ENCODE measurements at places on chromosomes 1 and 21.

DNA sequence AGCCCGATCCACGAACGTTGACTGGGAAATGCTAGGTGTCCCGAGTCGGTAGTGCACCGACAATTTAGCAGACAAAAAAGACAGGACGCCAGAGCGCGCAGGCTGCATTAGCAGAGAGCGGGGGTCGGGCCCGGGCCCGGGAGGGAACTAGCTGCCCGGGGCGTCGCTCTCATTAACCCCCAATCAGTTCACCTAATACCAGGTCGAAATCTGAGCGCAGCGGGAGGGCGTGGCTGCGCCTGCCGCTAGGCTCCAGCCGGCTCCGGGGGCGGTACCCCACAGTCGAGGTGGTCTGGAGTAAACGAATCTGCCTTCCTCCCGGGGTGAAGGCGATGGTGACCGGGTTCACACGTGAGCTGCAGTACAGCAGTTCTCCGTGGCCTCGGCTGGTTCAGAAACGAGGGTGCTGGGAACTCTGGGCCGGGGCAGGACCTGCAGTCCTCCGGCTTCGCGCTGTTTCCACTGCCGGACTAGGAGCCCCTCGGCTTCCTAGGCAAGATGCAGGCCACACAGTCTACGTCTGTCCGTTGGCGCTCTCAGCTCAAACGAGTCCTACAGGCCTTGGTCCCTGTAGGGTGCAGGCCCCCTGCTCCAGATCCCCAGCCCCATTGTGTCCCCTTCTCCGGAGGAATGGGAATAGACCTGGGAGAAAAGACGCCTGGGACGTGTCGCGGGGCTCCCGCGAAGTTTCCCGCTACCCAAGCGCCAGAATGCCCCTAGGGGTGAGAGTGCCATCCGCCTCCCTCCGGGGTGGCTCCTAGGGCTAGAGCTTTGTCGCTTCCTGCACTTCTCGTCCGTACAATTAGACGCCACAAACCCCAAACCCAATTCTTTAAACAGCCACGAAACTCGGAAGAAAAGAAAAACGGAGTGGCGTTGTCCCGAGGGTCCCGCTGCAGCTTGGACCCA, 2.0 kb downstream of the GFI1 start:
- DNase-seq = peak; percentile 67

GRCh38 chr1:156894001-156894400, 483 bp downstream of the PEAR1 start:
- DNase-seq = no peak

GRCh38 chr1:184754476-184755225, at the start of gene EDEM3:
TSS of gene EDEM3 (minus strand) at chr1:184754858. CDS start at chr1:184754646, 212 bp downstream.
- peak; percentile 93 for DNase-seq

GRCh38 chr1:47901001-47901575, 96.1 kb downstream of the TRABD2B start:
- no peak for DNase-seq

- DNase-seq = no peak
Observed at GRCh38 chr1:186442651-186443375, 18.1 kb downstream of the PDC start.

DNA sequence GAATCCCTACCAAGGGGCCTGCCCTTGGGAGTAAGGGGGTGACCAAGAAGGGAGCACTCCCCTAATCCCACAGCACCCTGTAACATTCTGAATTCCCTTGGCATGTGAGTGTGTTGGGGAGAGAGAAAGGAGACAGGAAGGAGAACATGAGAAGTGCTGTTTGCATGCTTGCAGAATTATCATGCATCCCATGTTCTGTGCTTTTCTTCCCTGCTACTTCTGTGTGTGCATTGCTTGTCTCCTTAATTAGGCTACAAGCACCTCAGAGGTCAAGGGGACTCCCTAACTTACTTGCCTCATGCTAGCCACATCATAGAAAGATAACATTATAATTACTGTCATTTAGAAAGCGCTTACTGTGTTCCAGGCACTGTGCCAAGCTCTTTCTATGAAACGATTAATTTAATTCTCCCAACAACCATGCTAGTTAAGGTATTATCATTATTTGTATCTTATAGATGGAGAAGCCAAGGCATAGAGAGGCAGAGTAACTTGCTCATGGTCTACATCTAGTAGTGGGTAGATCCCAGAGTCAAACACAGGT, 11.1 kb downstream of the NOS1AP start:
- no peak for DNase-seq

DNA sequence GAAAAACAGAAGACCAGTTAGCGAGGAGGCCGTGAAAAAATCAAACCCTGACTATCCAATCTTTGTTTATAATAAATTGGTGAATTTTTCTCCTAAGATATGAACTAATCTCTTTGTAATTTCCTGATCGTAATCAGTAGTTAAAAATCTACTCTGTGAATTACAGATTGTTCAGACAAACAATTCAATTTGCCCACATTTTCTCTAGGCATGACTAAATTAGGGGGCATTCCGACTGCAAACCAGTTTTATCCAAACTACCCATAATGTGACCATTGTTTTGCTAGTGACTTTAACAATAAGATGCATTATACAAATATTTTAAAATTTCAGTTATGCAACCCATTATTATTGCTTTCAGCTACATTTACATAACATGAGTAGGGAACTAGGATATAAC, 546.9 kb upstream of the ADAMTS5 start:
- DNase-seq = no peak

GRCh38 chr1:201447903-201448871, 20.8 kb downstream of the PHLDA3 start:
- DNase-seq = peak; percentile 55

DNA sequence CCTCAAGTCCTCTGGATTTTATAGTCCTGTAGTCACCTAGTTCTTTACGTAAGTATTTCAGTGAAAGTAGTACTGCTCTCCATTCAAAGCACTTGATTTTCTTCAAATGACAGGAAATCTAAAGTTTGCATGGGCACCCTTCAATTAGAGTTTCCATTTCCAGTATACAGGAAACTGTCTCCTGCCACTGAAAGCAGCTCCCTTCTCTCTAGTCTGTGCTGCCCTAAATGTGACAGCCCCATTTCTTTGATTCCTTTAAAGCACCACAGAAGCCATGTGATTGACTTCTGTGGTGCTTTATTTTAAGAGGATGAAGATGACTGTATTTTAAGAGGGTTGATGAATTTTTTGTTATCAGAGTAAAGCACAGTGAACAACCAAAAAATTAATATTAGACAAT, 226.1 kb downstream of the DNAH14 start:
- DNase-seq = no peak

DNA sequence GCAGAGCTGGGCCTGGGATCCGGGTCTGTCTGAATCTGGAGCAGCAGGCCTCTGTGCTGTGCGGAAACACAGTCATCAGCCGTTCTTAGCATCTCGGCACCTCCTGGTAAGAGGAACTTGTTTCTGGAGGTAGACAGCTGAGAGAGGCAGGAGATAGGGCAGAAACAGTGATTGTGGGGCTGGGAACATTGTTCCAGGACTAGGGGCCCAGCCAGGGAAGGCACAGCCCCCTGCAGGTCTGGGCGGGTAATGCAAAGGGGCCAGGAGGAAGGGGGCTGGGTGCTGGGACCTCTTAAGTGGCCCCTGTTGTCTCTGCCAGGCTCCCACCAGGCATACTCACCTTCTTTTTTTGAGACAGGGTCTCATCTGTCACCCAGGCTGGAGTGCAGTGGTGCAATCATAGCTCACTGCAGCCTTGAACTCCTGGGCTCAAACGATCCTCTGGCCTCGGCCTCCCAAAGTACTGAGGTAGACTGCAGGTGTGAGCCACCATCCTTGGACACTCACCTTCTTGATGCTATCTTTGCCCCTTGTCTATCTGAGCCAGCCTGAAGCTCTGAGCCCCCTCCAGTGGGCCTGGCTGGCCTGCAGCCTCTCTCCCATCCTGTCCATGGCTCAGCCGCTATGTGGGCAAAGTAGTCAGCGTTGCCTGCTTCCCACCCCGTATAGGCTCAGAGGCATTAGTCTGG, 134.3 kb upstream of the ZBTB40 start:
- peak; percentile 27 for DNase-seq

- no peak for DNase-seq
Observed at GRCh38 chr1:157135646-157136045, 2.5 kb downstream of the ETV3 start.

- no peak for DNase-seq
Observed at GRCh38 chr21:42298237-42298636, 17.0 kb downstream of the TFF3 start.

GRCh38 chr1:38451541-38451993, 405.0 kb upstream of the POU3F1 start:
- DNase-seq = no peak

DNA sequence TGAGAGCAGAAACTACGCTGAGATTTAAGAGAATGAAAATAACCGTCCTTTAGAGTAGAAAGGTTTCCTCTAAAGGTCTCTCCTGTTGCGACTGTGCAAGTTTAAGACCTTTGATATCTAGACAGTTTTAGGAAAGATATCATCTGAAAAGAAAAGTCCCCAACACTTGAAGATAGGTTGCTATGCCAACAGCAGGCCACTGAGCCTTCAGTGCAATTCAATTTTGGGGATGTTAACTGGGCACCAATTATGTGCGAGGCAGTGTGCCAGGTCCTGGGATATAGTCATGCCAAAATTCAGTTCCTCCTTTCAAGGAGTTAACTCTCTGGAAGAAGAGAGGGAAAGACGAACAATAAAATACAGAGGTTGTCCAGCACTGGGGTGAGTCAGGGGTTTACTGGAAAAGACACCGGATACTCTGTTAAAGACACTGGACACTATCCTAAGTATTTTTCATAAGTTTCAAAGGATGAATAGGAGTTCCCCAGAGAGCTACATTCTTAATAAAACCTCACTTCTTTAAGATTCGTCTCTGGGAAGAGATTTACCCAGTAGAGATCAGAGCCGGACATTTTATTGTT, 25.5 kb upstream of the ZNF281 start:
- no peak for DNase-seq

DNA sequence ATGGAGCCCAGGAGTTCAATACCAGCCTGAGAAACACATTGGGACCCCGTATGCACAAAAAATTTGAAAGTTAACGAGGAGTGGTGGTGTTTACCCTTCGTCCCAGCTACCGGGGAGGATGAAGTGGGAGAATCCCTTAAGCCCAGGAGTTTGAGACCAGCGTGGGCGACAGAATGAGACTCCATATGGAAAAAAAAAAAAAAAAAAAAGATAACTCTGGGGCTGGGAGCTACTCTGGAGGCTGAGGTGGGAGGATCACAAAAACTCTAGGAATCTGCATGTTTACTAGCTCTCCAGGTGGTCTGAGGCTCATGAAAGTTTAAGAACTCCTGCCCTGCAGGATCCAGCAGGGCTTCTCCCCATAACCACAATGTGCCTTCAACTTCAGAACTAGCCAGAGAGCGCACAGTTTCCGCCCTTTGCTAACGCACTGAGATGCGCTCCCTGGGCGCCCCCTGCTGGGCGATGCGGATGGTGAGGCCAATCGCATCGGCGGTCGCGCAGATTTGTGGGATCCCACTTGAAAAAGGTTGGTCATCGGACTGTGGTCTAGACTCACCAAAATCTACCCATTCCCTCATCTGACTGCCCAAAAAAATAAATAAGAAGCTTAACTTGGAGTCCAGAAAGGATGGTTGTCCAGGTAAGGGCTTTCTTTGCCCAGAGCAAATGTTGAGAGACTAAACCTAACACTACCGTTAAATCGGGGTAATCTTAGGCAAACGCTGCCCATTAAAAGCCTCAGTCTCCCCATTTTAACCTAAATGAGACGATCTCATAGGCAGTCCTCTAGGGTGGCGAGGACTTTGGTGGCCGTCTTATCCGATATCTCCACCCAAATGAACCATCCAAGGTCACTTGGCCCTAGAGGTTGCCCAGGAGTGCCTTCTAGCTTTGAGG, 8.8 kb downstream of the ZNF683 start:
- DNase-seq = peak; percentile 88

DNA sequence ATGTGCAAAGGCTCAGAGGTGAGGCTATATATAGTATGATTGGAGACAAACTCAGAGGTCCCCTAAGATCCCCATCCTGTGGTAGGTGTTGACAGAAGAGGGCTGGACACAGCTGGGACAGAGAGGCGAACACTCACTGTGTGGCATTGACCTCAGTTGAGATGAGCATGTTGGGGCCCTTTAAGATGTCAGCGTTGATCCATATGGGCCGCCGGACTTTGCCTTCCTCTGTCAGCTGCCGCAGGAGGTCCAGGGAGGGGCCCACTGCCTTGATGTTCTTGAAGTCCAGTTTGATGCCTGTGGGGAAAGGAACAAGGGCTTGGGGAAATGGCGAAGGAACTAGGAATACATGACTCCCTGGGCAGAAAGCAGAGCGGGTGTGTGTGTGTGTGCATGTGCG, 8.8 kb downstream of the FAM151A start:
- no peak for DNase-seq

DNA sequence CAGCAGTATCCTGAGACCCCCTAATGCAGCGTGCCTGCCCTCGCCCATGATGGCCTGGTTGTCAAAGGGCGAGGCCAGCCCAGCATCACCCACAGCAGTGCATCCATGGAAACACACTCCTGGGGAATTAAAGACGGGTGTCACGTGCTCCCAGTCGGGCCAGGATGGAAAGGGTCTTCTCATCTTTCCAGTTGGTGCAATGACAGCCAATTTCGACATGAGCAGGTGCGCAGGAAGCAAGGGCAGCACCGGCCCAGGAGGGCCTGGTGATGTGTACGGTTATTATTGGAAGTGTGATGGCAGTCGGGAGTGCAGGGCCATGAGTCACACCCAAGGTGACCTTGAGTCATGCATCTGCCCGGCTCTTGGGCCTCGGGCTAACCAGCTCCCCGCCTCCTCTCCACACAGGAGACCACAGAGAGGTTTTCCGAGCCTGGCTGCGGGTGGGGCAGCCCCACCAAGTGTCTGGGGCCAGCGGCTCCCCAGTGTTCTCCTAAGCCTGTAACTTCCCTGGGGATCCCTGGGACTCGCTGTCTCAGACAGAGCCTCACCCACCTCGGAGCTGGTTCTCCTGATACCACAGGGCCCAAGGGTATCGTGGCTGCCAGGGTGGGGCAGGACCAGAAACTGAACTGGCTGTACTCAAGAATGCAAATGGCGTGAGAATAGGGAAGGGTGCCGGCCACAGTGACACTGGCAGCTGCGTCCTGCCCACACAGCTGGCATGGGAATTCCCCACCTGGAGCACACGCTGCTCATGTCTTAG, 119.8 kb downstream of the SIK1 start:
- peak; percentile 47 for DNase-seq

DNA sequence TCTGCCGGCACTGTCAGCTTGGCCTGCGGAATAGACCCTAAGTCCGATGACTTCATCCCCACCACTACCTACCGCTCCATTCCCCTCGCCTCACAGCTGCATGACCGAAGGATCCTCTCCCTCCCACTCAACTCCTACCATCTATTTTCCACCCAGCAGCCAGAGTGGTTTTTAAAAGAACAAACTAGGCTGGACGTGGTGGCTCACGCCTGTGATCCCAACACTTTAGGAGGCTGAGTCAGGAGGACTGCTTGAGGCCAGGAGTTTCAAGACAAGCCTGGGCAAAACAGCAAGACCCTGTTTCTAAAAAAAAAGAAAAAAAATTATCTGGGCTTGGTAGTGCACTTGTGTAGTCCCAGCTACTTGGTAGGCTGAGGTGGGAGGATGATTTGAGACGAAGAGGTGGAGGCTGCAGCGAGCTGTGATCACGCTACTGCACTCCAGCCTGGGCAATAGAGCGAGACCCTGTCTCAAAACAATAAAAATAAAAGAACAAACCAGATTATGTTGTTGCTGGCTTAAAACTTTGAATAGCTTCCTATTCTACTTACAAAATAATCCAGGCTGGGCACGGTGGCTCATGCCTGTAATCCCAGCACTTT, 59.0 kb downstream of the UBIAD1 start:
- no peak for DNase-seq
